Activated CD4-positive, alpha-beta memory T cell treated with anti-CD3 and anti-CD28 coated beads, Interleukin-2, amount 10 ng/mL, durations not matched to agents 7 days and 5 days (primary cell): ENCODE measurements at places on chromosomes 1 and 21. TPM values are rescaled to one million over a fixed set of nuclear protein-coding genes. Genes with fewer than 3 reads are reported as not detected.

Gene HIVEP3
- total RNA-seq, result 28.8 TPM

Gene CTSE
- total RNA-seq, result not detected

Gene TRIM67
- not detected for total RNA-seq

Gene MTARC2
- total RNA-seq, result not detected

Gene ERVH48-1
- total RNA-seq, result not detected

- H3K27ac ChIP-seq, result no peak overlapping the region
- no peak for DNase-seq
- H3K27me3 ChIP-seq, result peaks cover 23% of the 10 kb centered on the region
- no peak overlapping the region for H3K4me3 ChIP-seq
- no peaks in the 10 kb centered on the region for H3K36me3 ChIP-seq
- H3K4me1 ChIP-seq, result peaks cover 25% of the 10 kb centered on the region
These were observed 6.0 kb upstream of the CAMTA1 start for GRCh38 chr1:6779089-6779805.

GRCh38 chr1:101843160-101843559 is 153.6 kb downstream of the OLFM3 start:
- no peaks in the 10 kb centered on the region for H3K36me3 ChIP-seq
- H3K27ac ChIP-seq, result no peak overlapping the region
- DNase-seq, result no peak
- peaks cover 1% of the 10 kb centered on the region for H3K27me3 ChIP-seq
- H3K4me1 ChIP-seq, result no peaks in the 10 kb centered on the region

- H3K36me3 ChIP-seq, result peaks cover 72% of the 10 kb centered on the region
- no peaks in the 10 kb centered on the region for H3K4me1 ChIP-seq
- no peak overlapping the region for H3K4me3 ChIP-seq
- no peaks in the 10 kb centered on the region for H3K27me3 ChIP-seq
- no peak overlapping the region for H3K27ac ChIP-seq
These were observed 6.6 kb downstream of the HYI start for GRCh38 chr1:43446881-43447835.

GRCh38 chr1:62198781-62199125 is 4.1 kb downstream of the L1TD1 start:
- no peak overlapping the region for H3K4me3 ChIP-seq
- DNase-seq, result no peak
- no peak overlapping the region for H3K27ac ChIP-seq
- no peaks in the 10 kb centered on the region for H3K4me1 ChIP-seq
- H3K27me3 ChIP-seq, result peaks cover 23% of the 10 kb centered on the region

DNA sequence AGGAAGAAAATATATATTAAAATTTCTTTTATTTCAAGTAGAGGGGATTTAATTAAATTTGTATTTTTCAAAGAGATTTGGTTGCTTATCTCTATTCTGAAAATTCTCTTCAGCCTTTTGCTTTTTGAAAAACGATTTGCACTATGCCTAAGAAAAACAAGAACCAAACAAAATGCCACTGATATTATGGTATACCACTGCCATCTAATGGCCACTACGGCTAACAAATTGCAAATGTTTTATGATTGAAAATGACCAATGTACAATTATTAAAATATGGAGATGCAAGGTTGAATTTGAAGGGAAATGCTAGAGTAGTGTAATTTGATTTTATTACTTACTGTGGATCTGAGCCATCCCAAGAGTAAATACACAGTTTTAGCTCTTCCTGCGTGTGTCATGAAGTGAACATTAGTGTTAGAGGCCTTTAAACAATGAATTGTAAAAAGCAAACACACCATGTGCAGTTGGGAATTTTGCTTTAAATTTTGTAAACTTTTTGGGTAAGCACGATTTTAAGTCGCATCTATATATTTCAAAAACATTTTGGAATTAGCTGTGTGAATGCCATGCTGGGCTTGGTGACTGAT is 137.4 kb upstream of the USP25 start:
- H3K27me3 ChIP-seq, result peaks cover 14% of the 10 kb centered on the region
- no peak overlapping the region for H3K27ac ChIP-seq
- DNase-seq, result no peak
- H3K4me3 ChIP-seq, result no peak overlapping the region
- H3K36me3 ChIP-seq, result no peaks in the 10 kb centered on the region

DNA sequence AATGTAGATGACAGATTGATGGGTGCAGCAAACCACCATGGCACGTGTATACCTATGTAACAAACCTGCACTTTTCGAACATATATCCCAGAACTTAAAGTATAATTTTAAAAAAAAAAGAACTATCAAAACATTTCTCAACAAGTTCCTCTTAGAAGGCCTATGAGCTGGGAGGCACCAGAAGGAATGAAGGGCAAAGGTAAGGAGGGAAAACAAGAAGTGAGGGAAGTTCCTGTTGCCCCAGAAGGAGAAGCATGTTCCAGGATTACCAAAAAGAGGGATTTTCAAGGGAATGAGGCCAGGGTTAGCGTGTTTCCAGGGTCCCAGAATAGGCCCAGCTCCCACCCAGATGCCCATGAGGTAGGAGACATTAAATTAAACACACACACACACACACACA is 361.0 kb downstream of the SETD4 start:
- no peaks in the 10 kb centered on the region for H3K4me1 ChIP-seq
- no peak overlapping the region for H3K27ac ChIP-seq
- H3K36me3 ChIP-seq, result no peaks in the 10 kb centered on the region
- H3K27me3 ChIP-seq, result peaks cover 4% of the 10 kb centered on the region

DNA sequence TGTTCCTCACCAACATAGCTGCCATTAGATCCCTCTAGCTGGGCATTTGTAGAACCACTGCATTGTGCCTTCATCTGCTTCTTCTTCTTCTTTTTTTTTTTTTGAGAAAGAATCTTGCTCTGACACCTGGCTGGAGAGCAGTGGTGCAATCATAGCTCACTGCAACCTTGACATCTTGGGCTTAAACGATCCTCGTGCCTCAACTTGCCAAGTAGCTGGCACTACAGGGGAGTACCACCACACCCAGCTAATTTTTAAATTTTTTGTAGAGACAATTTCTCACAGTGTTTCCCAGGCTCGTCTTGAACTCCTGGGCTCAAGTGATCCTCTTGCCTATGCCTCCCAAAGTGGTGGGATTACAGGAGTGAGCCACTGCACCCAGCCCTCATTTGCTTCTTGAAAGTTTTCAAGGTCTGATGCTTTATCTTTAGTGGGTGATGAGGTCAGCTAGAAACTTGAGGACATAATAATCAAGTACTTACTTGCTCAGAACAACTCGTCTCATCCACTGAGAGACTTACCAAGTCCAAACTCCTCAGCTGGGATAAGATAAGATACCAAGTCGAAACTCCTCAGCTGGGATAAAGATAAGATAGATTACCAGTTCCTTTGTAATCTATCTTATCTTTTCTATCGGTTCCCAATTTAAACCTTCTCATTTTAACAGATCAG is 71.5 kb downstream of the MACF1 start:
- no peak for DNase-seq
- H3K27me3 ChIP-seq, result no peaks in the 10 kb centered on the region
- no peak overlapping the region for H3K27ac ChIP-seq
- peaks cover 31% of the 10 kb centered on the region for H3K4me1 ChIP-seq
- no peak overlapping the region for H3K4me3 ChIP-seq
- peaks cover 7% of the 10 kb centered on the region for H3K36me3 ChIP-seq

GRCh38 chr1:50279622-50280330 is 143.5 kb downstream of the DMRTA2 start:
- no peaks in the 10 kb centered on the region for H3K4me1 ChIP-seq
- H3K27ac ChIP-seq, result no peak overlapping the region
- peak; percentile 17 for DNase-seq
- no peak overlapping the region for H3K4me3 ChIP-seq

GRCh38 chr21:44348861-44349260 is 4.6 kb upstream of the TRPM2 start:
- peaks cover 18% of the 10 kb centered on the region for H3K27me3 ChIP-seq
- H3K27ac ChIP-seq, result no peak overlapping the region
- H3K36me3 ChIP-seq, result no peaks in the 10 kb centered on the region
- H3K4me3 ChIP-seq, result no peak overlapping the region
- peaks cover 19% of the 10 kb centered on the region for H3K4me1 ChIP-seq
